Urothelium cell line (cell line): ENCODE measurements at places on chromosomes 13 and 19.

DNA sequence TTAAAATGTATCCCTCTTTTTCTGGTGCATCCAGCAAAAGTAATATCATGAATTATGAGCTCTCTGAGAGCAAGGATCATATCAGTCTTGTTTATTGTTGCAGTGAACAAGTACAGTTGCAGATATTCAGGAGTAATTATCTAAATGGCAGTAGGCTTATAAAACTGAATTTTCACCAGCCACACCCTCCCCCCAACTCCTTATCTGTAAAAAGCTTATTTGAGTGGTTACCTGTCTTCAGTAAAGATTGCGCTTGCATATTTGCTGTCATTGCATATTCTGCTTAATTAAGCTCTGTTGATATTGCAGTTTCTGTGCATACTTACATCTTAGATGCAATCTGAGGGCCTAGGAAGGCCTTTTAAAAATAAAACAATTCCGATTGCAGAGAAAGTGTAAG lies 87.3 kb downstream of the DNAJC15 start:
- no peak for DNase-seq

- DNase-seq = no peak
Measured at GRCh38 chr13:86882835-86883234, 788.3 kb upstream of the SLITRK5 start.

DNA sequence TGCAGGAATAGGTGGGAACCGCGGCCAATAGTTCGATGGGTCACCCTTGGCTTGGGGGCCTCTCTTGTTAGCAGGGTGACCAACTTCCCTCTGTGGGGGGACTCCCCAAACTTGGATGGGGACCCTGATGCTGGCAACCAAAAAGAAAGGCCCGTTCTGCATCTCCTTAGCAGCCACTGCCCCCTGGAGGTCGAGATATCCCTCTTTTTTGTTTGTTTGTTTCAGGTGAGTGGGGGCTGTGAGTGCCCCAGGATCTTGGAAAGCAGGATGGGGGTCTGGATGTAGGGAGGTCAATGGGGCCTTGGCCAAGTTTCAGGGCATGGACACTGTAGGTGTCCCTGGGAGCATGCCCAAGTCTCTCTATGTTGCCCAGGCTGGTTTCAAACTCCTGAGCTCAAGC lies 7.7 kb upstream of the CRTC1 start:
- DNase-seq = no peak

DNA sequence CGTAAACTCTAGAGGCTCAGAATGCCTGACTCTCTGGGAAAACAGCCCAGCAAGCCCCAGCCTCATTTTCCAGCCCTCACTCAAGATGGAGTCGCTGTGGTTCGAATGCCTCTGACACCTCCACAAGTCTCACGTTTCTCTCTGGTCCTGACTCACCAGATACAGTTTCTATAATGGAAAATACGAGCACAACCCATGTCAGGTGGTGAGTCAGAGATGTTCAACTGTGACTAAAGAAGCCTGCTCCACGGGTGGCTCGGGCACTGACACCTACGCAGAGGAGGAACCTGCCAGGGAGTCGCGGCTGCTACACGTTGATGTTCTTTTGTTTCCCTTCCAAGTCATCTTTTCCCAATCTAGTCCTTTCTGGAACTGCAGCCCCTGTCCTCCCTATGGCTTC lies 87.1 kb upstream of the STK24 start:
- DNase-seq = peak; percentile 72

GRCh38 chr13:34358811-34359513 lies 541.0 kb downstream of the RFC3 start:
- no peak for DNase-seq

DNA sequence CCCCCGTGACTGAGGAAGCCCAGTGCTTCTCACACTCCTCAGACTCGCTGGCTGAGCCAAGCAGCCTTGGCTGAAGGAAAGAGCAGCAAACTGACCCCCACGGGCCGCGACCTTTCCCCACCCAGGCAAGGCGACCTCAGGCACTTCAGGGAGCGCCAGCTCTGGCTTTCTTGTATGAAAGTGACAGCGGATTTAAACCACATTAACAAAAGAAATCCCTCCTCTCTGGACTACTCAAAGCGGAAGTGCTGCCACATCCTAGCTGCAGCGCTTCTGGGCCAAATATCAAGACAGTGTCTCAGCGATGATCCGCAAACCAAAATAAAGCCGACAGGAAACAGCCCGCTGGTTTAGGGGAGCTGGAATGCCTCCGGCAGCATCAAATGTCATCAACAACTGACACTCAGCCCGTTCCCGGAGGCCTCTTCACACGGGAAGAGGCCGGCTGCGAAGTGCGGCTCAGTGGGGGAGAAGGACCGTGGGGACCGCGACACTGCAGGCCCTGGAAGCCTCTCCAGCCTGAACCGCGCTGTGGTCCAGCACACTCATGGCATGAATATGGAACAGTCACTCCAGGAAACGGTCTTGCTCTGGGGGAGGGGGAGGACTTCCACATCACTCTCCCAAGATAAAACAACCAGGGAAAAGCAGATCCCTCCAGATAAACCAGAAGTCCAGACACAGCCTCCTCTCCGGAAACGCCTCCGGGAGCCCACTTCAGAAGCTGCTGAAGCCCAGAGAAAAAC lies 1.4 kb downstream of the RASA3 start:
- peak; percentile 68 for DNase-seq

- DNase-seq = no peak
Measured at GRCh38 chr13:45516757-45517156, 52.0 kb downstream of the COG3 start.

- DNase-seq = no peak
Measured at GRCh38 chr13:27791146-27791900, 960 bp upstream of the GSX1 start.

- no peak for DNase-seq
Measured at GRCh38 chr13:41296879-41297646, 14.0 kb upstream of the NAA16 start.

DNA sequence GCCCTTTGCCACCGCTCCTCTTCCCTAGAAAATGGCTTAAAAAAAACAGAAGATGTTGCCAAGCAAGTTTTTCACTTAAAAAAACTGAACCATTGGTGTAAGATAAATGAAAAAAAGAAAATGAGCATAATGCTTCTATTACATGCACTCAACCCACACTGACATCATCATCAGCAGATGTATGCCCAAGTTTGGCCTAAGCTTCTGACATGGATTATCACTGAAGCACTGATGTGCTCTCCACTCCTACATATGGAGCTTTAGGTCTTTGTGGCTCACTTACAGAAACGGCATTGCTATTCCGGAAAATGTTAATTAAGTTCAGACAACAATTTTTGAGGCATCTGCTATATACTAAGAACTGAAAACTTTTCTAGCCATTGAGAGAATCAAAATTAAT lies 8.0 kb downstream of the RXFP2 start:
- no peak for DNase-seq

- DNase-seq = no peak
Measured at GRCh38 chr13:40137400-40137799, 481.9 kb downstream of the COG6 start.

DNA sequence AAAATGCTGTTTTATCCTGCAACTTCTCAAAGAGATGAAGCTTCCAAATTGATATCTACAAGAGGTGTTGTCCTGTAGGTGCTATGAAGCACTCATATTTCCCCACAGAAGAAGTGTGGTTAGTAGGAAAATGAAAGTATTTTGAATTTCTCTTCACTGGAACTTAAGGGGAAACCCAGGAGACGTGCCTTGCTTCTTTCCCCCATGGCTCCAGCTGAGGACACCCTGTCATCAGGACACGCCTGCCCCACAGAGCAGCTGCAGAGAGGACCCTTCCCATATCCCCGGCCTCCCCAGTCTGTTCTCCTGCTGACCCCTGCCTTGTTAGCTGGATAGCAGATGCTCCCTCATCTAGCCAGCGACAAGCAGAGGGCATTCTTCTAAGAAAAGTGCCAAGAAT lies 371.3 kb downstream of the COG6 start:
- DNase-seq = no peak

GRCh38 chr13:76379341-76380105 lies 506.7 kb downstream of the KCTD12 start:
- no peak for DNase-seq

GRCh38 chr13:58048670-58049069 lies 417.1 kb downstream of the PCDH17 start:
- DNase-seq = no peak

- no peak for DNase-seq
Measured at GRCh38 chr19:58085348-58085875, 12.6 kb downstream of the ZSCAN18 start.

DNA sequence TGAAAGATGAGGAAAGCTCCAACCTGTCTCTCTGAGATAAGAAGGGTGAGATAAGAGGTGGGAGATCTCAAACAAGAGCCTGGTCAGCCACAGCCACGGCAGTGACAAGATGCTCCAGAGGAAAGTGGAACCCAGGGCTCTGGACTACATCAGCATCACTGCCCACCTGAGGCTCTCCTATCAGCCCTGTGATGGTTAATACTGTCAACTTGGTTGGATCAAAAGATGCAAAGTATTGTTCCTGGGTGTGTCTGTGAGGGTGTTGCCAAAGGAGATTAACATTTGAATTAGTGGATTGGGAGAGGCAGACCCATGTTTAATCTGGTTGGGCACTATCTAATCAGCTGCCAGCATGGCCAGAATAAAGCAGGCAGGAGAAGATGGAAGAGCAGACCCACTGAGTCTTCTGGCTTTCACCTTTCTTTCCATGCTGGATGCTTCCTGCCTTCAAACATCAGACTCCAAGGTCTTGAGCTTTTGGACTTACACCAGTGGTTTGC lies 476.6 kb upstream of the NBEA start:
- DNase-seq = no peak
